SJSA1 (cell line): ENCODE measurements at places on chromosomes 1 and 21. TPM values are rescaled to one million over a fixed set of nuclear protein-coding genes. Genes with fewer than 3 reads are reported as not detected.

DNA sequence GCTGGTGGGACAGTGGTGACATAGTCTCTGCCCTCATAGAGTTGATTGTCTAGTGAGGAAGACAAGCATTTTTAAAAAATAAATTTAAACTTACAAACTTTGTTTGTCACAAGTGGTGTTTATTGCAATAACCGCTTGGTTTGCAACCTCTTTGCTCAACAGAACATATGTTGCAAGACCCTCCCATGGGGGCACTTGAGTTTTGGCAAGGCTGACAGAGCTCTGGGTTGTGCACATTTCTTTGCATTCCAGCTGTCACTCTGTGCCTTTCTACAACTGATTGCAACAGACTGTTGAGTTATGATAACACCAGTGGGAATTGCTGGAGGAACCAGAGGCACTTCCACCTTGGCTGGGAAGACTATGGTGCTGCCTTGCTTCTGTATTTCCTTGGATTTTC lies 58.4 kb downstream of the LAMC2 start:
- H3K36me3 ChIP-seq = no peaks in the 10 kb centered on the region
- DNase-seq = no peak
- no peaks in the 10 kb centered on the region for H3K27me3 ChIP-seq
- H3K27ac ChIP-seq = no peak overlapping the region

- no peak overlapping the region for H3K27ac ChIP-seq
- no peak for DNase-seq
- H3K4me1 ChIP-seq = no peaks in the 10 kb centered on the region
- no peaks in the 10 kb centered on the region for H3K27me3 ChIP-seq
- no peak overlapping the region for H3K4me3 ChIP-seq
These were observed 213.8 kb downstream of the GRIK1 start for GRCh38 chr21:29726044-29726443.

The PRAMEF2 gene
- total RNA-seq = not detected in 2 replicates

- H3K27ac ChIP-seq = no peak overlapping the region
- no peaks in the 10 kb centered on the region for H3K27me3 ChIP-seq
- peaks cover 3% of the 10 kb centered on the region; the same call in 1 of the 2 replicates for H3K36me3 ChIP-seq
These were observed 7.9 kb downstream of the SLC45A1 start for GRCh38 chr1:8325771-8326170.

The PKP1 gene
- total RNA-seq = not detected in 2 replicates

The ICOSLG gene
- total RNA-seq = 0.26 TPM in 1 of 2 replicates, not detected in the other

DNA sequence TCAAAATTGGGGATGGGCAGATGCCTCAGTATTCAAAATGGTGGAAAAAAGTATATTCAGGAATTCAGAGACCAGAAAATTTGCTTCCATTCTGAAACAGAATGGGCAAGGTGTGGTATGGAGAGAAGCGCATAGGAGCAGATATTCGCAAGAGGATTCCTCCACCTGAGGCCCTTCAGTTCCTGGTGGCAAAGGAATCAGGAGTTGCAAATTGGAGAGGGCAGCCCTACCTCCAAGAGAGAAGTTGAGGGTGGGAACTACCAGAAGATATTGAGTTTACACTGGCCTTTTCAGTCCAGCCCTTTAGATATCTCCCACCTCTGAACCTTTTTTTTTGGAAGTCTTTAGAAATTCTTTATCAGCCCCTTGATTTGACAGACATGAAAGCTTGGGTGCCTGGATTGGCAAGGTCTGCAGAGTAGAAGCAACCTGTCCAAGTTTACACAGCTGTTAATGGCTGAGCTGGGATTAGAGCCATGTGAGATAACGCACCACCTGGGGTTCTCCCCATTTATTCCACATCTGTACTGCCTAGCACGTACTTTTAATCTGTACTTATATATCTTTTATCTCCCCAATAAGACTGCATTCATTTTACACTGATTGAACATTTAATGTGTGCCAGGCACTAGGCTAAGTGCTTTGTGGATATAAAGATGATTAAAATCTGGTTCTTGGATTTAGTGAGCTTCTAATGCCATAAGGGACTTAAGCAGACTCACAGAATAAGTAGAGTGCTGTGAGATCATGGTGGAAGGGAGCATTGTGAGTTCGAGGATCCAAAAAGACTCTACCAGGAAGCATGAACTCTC lies 99.5 kb downstream of the NGF start:
- H3K27ac ChIP-seq = no peak overlapping the region
- H3K4me1 ChIP-seq = no peaks in the 10 kb centered on the region; the same call in 1 of the 2 replicates
- no peaks in the 10 kb centered on the region for H3K36me3 ChIP-seq
- no peaks in the 10 kb centered on the region for H3K27me3 ChIP-seq
- DNase-seq = no peak
- H3K4me3 ChIP-seq = no peak overlapping the region

- no peak overlapping the region for H3K27ac ChIP-seq
- H3K36me3 ChIP-seq = no peaks in the 10 kb centered on the region
- peaks cover 17% of the 10 kb centered on the region for H3K27me3 ChIP-seq
- H3K4me1 ChIP-seq = no peaks in the 10 kb centered on the region
These were observed 96.0 kb downstream of the IGSF21 start for GRCh38 chr1:18203645-18204044.

GRCh38 chr21:37551331-37551992 lies 184.9 kb downstream of the DYRK1A start:
- no peak overlapping the region for H3K27ac ChIP-seq
- no peaks in the 10 kb centered on the region for H3K27me3 ChIP-seq
- no peaks in the 10 kb centered on the region for H3K36me3 ChIP-seq
- no peaks in the 10 kb centered on the region for H3K4me1 ChIP-seq

The PLA2G5 gene
- not detected in 2 replicates for total RNA-seq

The PLA2G2A gene
- total RNA-seq = not detected in 2 replicates

GRCh38 chr1:107430540-107431228 lies 289.8 kb downstream of the NTNG1 start:
- DNase-seq = no peak
- H3K4me3 ChIP-seq = no peak overlapping the region
- H3K36me3 ChIP-seq = no peaks in the 10 kb centered on the region
- no peaks in the 10 kb centered on the region for H3K27me3 ChIP-seq

- H3K4me3 ChIP-seq = no peak overlapping the region
These were observed 10.3 kb upstream of the CADM3 start for GRCh38 chr1:159161001-159161718.
